ENCODE measurements at places on chromosomes 3 and 15.
A peak's percentile ranks its signal among the peaks of the same experiment; 100 is the strongest.

DNA sequence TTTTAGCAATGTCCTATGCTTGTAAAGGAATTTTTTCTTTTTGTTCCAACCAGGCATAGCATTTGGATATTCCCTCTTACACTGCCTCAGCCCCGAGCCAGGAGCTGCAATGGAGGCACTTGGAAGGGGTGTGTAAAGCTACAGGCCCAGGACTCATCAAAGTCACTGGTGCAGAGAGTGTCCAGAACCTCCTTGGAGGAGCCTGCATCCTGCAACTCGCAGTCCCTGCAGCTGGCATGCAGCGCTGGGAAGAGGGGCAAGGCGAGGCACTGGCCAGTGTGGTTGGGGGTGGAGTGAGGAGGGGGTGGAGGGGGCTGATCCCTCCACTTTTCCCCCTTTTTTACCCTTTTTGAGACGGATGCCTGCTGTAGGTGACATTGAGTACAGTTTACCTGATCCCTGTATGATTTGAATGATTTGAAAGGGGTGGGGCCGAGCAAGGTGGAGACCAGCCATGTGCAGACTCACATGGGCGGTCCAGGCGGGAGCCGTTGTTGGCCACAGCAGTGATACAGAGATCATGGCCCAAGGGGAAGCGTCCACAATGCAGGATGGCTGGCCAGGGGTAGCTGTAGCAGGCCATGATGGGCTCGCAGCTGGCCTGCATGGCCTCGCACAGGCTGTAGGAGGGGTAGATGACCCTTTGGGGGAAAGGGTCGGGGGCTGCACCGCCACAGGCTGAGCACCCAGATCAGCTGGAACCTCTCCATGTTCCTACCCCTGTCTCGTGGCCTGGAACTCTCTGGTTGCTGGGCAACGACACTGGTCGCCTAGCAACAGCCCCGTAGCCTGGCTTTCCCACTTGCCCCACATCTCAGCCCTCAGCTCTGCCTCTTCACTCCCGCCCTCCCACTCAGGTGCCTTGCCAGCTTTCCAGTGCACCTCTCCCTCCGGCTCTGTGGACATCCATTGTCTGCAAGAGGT, 7.9 kb downstream of the P4HTM start:
- no peak for DNase-seq

DNA sequence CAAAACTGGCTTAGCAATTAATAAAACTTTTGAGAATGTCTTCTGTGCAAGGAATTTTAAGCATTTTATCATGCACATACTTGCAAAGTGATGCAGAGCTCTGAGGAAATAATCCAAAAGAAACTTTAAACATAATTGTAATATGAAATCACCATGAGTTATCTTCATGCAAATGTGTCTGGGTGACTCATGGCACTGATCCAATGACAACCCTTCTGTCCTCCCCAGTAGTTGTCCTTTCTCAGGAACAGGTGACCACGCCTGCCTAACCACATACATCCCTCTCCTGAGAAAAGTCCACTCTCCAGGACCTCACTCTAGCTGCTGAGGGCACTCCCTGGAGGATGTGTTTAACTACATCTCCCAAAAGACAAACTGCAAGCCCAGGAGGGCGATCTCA, 530.6 kb upstream of the IL12A start:
- no peak for DNase-seq

DNA sequence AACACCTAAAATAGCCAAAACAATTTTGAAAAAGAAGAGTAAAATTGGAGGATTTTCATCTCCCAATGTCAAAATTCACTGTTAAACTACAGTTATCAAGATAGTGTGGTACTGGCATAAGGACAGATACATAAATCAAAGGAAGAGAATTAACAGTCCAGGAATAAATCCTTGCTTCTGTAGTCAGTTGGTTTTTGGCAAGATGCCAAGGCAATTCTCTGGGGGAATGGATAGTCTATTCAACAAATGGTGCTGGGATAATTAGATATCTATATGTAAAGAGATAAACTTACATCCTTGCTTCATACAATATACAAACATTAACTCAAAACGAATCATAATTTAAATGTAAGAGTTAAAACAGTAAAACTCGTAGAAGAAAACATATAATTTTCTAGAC, 57.9 kb upstream of the SELENOK start:
- no peak for DNase-seq

GRCh38 chr15:89783111-89783860, 7.2 kb downstream of the MESP2 start:
- no peak for DNase-seq

DNA sequence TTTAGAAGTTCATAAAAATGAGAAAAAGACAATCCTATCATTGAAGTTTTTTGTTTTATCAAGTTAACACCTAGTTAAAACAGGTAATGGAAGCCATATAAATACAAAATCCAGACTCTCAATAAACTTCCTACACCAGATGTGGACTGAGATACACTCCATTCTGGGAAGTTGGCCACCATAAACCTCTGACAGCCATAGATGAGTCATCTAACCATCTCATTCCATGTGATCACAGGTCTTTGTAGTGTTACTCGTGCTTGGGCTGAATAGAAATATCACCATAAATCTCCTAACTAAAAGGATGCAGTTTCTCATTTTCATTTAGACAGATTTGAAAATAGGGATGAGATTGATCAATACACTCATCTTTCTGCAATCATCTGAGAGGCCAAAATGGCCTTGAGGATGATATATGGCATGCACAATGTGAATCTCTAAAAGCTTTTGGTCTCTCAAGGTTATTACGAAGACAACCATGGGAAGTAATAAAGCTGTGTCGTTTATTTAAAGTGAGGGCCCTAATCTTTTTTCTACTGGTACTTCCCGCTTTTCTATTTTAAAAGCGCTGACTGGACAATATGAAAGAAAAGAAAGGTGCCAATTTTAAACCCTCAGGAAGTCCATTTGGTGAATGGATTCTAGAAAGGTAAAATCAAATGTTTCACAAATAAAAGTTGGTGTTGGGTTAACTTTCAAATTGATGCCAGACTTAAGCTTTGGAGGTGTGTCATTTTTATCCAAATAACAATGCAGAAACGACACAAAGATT, 155.5 kb downstream of the POLR2M start:
- DNase-seq = no peak

GRCh38 chr3:195042743-195043606, 228.0 kb downstream of the XXYLT1 start:
- DNase-seq = no peak

DNA sequence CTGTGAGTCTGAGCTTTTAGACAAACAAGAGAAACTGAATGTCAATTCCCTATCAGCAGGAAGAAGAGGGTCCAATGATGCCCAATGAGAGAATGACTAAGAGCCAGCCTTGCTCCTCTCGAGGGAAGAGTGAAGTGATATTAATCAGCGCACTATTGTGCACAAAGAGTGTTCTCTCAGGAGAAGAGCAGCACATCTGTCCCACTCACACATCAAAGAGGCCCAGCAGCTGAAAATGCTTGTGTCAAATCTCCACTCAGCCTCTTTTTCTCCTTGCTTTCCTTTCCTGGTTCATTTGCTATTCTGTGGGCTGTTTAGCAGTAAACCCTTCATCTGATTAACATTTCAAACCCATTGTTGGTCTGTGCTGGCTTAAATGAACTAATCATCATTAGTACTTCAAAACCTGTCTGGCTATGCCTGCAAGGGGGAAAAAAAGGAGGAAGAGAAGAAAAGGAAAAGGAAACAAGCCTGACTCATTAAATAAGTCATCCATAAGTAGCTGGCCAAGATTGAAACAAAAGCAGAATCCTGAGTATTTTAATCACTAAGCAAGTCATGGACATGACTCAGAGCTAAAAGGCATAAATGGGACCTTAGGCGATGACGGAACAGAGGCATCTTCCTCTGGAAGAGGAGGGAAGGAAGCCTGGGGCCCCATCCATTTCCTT, 912.7 kb downstream of the TUSC7 start:
- DNase-seq = no peak

GRCh38 chr3:4525560-4526223, 32.5 kb downstream of the ITPR1 start:
- DNase-seq = no peak

GRCh38 chr3:13494463-13495350, 14.6 kb downstream of the HDAC11 start:
- DNase-seq = no peak

GRCh38 chr3:73086071-73086494, 24.6 kb downstream of the EBLN2 start:
- peak; percentile 48 for DNase-seq

DNA sequence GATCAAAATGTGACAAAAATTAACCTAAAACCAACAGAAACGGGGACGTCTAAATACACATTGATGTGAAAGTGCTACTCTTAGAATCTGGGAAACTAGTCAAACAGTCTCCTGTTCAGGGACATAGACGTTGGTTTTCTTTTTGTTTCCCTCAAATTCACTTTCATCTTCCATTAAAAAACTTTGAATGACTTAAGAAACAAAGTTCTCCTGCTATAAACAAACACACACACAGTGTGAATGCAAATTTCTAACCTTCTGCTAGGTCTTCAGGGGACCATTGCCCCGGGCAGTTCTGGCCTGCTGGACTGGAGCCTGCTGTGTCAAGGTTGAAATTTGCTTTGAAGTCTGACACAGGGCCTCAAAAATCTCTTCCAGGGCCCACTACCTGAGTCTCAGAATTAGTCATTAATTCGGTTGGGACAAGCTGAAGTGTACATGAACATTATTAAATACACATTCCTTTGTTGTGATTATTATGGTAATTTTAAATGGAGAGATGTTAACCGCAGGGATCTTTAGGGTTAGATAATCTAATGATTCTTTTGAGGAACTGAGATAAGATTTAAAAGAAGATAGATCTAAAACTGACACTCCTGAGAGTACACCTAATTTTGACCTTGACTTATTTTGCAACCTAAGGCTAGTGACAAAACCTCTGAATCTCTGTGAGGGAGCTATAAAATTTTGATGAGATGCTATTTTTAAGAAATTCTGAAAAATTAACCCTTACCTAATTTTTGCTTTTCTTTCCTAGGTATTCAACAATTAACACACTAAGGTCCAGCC, 1260.4 kb downstream of the ROBO1 start:
- no peak for DNase-seq

DNA sequence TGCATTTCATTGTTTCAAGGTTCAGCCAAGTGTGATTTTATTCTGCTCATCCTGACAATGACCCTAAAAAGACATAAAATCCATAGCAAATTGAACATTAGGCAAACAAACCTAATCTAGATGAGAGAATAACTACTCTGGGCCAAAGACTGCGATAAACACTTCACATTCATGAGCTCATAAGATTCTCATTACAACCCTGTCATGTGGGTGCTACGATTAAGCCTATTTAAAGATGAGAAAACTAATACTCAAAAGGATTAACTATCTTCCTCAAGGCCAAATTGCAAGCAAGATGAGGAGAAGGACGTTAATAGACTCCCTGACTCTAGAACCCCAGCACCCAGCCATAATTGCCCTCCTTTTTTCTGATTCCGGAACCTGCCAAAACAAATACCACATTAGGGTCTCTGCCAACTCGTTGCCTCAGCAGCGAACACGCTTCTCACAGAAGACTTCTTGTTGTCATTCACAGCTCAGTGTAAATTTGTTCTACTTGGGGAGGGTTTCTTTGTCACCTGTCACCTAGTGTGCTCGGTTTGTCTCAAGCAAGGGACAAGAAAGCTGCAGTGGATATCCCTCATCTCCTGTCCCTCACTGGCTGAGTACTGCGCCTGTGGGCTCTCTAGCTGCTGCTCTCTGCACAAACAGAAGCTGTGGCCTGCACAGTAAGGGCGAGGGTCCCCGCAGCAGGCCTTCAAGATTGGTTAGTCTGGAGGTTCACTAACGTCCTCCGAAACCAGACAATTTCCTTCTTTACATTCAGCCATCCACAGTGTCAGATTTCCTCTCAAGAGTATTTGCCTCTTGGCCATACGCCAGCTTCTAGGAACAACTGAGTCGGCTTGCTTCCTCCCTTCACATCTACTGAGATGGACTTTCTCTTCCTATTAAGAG, 200.0 kb upstream of the UBE2E2 start:
- DNase-seq = no peak

DNA sequence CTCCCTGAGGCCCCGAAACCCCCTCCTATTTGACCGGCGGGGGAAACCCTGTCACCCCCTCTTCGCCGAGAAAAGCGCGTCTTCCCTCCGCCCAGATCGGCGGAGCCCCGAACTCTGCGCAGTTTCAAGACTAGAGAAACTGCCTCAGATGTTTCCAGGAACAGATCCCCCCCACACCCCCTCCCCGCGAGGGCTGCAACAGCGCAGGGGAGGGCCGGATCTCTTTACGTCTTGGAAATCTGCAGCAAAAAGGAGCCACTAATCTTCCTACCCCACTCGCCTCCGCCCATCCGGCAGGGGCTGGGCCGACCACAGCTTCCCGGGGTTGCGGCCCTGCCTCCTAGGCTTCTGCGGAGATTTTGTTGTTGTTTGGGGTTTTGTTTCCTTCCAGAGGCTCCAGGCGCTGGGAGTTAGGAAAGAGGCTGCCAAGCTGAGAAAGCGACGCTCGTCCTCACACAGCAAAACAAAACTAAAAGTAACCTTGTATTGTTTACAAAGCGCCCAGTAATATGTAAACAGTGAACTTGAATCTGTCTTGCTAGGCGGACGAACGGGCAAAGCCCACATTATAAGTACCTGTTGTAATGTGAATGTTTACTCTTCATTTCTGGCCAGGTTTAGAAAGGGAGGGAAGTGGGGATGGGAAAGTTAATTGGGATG, 2.2 kb downstream of the FOXB1 start:
- peak; percentile 62 for DNase-seq
